ENCODE measurements at places on chromosomes 7 and 10.

GRCh38 chr7:5495581-5496375 lies 72.1 kb upstream of the TNRC18 start:
- DNase-seq, result no peak

- no peak for DNase-seq
These were observed 6.7 kb downstream of the BHLHA15 start for GRCh38 chr7:98217623-98218582.

- no peak for DNase-seq
These were observed 46.4 kb downstream of the TMEM26 start for GRCh38 chr10:61406736-61407135.

GRCh38 chr7:151801291-151801690 lies 75.6 kb downstream of the PRKAG2 start:
- DNase-seq, result no peak

GRCh38 chr10:23053036-23053435 lies 42.3 kb upstream of the MSRB2 start:
- DNase-seq, result no peak

- no peak for DNase-seq
These were observed 41.1 kb downstream of the PUS7 start for GRCh38 chr7:105480931-105481330.

DNA sequence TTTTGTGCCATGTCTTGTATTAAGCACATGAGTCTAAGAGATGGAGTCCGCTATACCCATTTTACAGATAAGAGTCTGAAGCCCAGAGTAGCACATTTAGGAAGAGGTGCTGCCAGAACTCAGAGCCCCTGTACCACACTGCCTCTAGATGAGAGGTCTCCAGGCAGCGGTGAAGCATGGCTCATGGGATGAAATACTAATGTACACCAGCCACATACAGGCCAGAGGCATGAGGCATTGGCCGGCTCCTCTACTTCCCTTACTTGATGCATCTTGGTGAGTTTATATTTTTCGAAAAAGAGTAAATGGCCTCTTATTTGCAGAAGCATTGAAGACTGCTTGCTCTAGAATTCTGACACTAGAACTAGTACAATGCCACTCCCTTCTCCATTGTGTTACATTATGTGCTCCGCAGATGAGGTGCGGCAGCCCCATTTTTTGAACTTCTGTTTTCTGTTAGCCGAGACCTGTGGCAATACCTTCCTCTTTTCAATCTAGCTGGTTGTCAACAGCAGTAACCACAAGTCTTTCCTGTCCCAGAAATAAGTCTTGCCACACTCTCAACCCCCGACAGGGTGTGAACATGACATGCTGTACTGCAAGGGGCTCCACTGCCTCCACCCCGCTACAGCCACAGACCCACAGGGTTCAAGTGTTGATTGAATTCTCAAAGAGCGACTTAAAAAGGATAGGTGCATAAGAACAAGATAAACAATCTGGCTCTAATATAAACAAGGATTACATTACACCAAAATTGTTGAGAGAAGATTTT lies 145.3 kb downstream of the CELF2 start:
- no peak for DNase-seq

DNA sequence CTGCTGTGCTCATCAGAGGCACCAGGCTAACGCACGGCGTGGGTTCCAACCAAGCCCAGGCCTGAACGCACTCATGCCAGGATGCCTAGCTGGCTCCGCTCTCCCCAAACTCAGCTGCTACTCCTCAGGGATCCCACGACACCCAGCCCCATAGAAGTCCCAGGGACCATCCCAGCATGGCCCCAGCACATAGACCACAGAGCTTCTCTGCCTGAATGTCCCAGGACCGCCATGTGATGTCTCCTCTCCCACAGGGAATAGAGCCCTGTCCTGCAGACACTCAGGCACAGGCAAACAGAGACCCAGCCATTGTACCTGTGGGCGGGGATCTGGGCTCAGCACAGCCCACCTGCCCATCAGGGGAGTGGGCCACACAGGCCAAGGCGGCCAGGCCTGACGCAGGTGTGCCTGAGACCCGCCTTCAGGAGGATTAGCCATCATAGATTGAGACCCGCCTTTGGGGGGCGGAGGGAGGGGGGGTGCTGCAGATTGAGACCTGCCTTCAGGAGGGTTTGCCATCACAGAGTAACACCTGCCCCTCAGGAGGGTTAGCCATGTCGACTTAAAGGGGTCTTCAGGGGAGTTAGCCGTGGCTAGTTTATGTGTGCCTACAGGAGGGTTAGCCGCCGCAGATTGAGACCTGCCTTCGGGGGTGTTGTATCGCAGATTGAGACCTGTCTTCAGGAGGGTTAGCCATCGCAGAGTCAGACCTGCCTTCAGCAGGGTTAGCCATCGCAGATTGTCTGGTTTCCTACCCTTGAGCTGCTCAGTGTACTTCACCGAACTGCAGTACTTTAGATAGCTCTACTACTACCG lies 29.0 kb downstream of the RASGEF1A start:
- DNase-seq, result no peak

DNA sequence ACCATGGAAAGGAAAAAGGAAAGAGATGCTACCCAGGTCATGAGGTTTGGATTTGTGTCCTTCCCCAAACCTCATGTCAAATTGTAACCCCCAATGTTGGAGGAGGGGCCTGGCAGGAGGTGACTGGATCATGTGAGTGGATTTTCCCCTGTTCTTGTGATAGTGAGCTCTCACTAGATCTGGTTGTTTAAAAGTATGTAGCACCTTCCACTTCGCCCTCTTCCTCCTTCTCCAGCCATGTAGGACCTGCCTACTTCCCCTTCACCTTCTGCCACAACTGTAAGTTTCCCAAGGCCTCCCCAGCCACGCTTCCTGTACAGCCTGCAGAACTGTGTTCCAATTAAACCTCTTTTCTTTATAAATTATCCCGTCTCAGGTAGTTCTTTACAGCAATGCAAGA lies 113.9 kb downstream of the FAM107B start:
- DNase-seq, result no peak

GRCh38 chr10:99809481-99809880 lies 27.0 kb downstream of the ABCC2 start:
- DNase-seq, result no peak

DNA sequence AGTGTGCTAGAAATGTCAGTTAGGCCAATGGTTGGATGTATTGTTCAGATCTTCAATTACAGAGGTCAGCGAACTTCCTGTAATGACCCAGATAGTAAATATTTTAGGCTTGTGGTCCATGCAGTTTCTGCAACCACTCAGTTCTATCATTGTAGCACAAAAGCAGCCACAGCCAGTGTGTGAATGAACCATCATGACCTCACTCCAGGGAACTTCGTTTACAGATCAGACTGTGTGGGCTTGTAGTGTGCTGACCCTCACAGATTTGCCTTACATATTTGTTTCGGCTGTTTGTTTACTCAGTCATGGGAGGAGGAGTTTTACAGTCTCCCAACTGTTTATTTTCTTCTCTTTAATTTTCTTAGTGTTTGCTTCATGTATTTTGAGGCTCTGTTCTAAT lies 55.4 kb downstream of the LANCL2 start:
- DNase-seq, result no peak

- no peak for DNase-seq
These were observed 246.9 kb downstream of the PTEN start for GRCh38 chr10:88110355-88110754.

DNA sequence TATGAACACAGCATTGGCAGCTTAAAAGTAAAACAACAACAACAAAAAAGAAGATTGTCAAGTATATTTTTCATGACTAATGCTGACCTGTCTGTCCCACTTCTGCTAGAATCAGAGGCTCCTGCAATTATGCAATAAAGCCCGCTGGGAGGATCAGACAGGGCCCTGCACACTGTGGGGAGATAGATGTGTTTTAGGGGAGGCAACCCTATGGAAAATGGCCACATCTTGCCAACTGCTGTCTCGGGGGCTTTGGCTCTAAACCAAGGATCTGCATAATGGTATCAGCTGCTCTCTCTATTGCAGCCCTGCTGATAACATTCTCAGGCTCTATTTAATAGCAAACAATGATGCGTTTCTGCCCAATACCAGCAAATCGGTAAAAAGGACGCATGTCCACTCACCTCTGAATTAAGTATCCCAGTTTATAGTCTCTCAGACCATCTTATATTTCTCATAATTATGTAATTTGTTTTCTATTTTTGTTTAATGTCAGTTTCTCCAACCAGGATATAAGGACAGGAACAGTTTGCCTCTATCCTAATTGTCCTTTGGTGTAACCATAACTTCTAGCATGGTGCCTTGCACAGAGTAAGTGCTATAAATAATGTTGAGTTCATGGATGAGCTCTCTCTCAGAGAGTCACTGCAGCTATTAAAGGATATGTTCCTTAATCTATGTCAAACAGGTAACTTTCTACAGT lies 15.3 kb upstream of the PRKAR2B start:
- DNase-seq, result no peak

- DNase-seq, result no peak
These were observed 8.8 kb downstream of the FZD8 start for GRCh38 chr10:35633006-35633980.

GRCh38 chr7:34128762-34129161 lies 223.4 kb downstream of the BMPER start:
- no peak for DNase-seq

DNA sequence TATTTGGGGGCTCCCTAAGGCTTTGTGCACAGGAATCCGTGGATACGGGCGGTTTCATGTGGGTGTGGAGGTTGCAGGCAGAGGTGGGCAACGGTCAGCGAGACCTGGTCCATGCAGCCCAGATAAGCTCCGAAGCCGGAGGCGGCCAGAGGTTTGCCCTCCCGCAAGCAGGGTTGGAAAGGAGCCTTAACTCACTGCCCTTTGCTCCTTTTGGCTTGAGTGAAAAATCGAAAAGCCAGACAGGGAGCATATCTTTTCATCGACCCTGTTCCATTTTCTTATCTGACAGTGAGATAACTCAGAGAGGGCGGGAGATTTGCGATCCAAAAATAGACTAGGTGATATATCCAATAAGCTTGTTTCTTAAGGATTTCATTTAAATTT lies 1.5 kb downstream of the GRM3 start:
- DNase-seq, result no peak

GRCh38 chr10:62582804-62583208 lies 208.6 kb downstream of the ZNF365 start:
- peak; percentile 12 for DNase-seq

All from dermis blood vessel endothelial cell (primary cell).